CD4-positive, alpha-beta T cell (primary cell): ENCODE measurements at places on chromosomes 1 and 21.

DNA sequence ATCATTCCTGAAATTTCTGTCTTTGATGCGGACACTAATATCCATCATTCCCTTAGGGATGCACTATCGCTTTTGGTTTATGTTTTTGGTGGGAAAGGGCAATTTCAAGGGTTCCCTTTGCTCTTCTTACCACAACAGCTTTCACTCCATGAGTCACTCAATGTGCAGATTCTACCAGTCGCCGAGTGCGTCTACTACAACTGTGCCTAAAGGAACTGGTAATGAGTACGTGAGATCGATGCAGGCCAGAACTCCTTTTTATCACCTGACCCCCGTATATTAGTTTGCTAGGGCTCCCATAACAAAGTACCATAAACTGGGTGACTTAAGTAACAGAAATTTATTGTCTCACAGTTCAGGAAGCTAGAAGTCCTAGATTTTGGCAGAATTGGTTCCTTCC is 27.5 kb upstream of the TMEM54 start:
- no peak overlapping the region for H3K27ac ChIP-seq
- H3K4me3 ChIP-seq, result no peak overlapping the region
- H3K4me1 ChIP-seq, result peaks cover 22% of the 10 kb centered on the region
- peaks cover 26% of the 10 kb centered on the region for H3K27me3 ChIP-seq

DNA sequence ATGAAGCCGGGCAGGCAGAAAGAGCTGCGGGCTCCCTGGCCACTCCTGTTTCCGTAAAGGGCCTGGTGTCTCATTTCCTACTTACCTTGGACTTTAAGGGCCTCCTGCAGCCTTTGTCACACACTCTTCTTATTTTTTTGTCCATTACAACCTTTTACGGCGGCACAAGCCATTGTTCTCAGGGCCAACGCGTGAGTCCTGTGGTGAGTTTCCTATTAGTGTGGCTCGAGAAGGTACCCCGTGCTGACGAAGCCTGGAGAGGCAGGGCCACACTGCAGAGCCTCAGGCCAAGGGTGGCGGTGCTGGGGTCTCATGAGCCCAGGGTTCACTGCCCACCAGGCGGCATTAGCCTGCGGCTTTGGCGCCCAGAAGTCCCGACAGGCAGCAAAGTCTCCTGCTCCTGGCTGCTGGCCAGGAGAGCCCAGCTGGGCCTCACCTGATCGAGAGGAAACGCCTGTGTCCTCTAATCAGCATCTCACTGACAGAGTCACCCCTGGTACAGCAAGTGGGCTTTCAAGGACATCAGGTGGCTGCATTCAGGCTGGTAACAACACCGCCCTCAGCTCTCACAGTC is 62.0 kb downstream of the SIK1 start:
- peaks cover 30% of the 10 kb centered on the region for H3K4me1 ChIP-seq
- DNase-seq, result no peak
- H3K27me3 ChIP-seq, result no peaks in the 10 kb centered on the region
- no peak overlapping the region for H3K27ac ChIP-seq
- no peaks in the 10 kb centered on the region for H3K36me3 ChIP-seq

- no peak overlapping the region for H3K4me3 ChIP-seq
- no peak for DNase-seq
- H3K4me1 ChIP-seq, result no peaks in the 10 kb centered on the region
- H3K27me3 ChIP-seq, result no peaks in the 10 kb centered on the region
These were observed 627.4 kb upstream of the NR5A2 start for GRCh38 chr1:199399996-199400724.

DNA sequence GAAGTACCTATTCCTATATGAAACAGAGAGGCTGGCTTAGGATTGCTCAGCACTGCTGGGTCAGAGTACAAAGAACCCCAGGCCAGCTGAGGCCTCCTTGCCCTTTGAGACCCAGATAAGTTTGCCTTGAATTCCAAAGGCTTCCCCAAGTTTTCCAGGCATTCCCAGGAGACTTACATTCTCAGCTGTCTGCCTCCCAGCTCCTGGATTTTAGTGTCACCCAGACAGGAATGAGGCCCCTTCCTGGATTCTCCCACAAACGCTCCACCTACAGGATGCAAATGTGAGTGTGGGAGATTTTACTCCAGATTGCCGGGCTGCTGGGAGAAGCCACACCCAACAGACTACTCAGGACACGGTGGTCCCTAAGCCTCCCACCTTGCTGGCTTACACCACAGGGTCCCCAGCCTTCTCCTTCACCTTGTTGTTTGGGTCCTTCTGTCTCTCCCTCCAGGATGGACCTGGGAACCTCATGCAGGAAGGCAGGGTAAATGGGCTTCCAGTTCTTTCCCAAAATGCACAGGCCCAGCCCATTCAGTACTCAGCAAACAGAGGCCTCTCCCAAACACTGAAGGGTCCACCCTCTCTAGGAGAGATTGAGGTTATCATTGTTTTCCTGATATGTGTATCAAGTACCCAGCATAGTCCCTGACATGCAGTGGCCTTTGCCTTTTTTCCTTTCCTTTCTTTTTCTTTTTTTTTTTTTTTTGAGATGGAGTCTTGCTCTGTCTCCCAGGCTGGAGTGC is 10.6 kb downstream of the RHBG start:
- no peak overlapping the region for H3K27ac ChIP-seq
- no peaks in the 10 kb centered on the region for H3K27me3 ChIP-seq
- no peaks in the 10 kb centered on the region for H3K4me1 ChIP-seq
- H3K4me3 ChIP-seq, result no peak overlapping the region
- H3K36me3 ChIP-seq, result no peaks in the 10 kb centered on the region
- DNase-seq, result no peak

DNA sequence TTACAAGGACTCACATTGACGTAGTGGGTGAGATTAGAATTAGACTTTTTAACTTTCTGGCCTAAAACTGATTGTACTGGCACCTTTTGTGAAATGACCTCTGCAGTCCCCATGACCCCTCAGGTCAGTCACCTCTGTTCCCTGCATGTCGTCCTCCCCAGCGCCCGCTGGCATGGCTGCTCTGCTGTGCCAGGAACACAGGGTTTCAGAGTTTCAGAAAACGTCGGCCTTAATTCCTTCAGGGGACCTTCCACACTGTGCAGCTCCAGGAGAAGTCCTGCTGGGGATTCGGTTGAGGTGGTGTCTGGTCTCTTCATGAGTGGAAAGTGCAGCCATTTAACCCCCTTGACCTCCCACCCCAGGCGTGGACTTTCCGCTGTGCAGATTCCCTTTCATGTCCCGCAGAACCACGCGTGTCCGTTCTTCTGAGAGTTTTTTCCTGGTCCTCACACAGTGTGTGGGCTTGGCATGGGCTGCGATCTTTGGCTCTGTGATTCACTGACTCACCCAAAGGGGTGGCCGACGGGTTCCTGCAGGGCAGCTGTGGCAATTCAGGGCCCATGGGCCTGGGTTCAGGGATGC is 158.4 kb upstream of the COL6A1 start:
- DNase-seq, result no peak
- peaks cover 30% of the 10 kb centered on the region for H3K4me1 ChIP-seq
- H3K27ac ChIP-seq, result no peak overlapping the region

DNA sequence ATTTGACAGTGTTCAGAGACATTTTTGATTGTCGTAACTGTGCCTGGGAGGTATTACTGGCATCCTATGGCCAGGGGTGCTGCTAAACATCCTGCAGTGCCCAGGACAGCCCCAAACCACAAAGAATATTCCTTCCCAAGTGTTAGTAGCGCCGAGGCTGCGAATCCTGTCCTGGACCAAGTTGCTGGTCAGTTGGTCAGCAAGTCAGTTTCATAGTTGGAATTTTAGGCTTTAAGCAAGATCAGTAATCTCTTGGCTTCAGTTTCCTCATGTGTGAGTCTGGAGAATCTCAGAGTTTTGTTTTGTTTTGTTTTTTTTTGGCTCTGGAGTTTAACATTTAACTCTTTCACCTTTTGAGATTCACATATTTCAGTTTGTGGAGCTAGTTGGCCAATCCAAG is 65.0 kb downstream of the MTR start:
- no peak for DNase-seq
- no peak overlapping the region for H3K27ac ChIP-seq
- no peaks in the 10 kb centered on the region for H3K27me3 ChIP-seq
- peaks cover 86% of the 10 kb centered on the region for H3K36me3 ChIP-seq

- H3K4me3 ChIP-seq, result no peak overlapping the region
- peaks cover 36% of the 10 kb centered on the region for H3K4me1 ChIP-seq
- peak; percentile 73 for DNase-seq
- no peak overlapping the region for H3K27ac ChIP-seq
- no peaks in the 10 kb centered on the region for H3K27me3 ChIP-seq
These were observed 16.8 kb upstream of the ETV3 start for GRCh38 chr1:157154940-157155514.

- no peak overlapping the region for H3K4me3 ChIP-seq
- no peak overlapping the region for H3K27ac ChIP-seq
- no peaks in the 10 kb centered on the region for H3K4me1 ChIP-seq
- H3K27me3 ChIP-seq, result no peaks in the 10 kb centered on the region
These were observed 1.0 kb upstream of the KRTAP13-3 start for GRCh38 chr21:30426731-30427130.

DNA sequence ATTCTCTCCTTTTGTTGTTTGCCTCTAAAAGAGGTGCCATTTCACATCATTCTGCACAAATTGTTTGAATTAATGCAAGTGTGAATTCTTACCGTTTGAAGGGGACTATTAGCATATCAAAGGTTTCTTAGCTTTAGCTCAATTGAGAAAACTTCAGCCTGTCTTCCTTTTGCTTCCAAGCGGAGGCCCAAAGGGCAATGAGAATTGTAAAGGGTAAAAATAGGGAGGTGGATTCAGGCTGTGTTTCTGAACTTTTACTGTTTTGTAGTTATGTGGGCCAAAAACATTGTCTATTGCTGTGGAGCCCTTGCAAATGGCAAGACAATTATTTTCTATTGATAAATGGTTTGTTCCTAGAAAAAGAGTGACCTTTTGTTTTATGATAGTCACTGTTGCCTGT is 3.6 kb downstream of the ADGRL2 start:
- H3K27me3 ChIP-seq, result peaks cover 48% of the 10 kb centered on the region
- H3K4me1 ChIP-seq, result no peaks in the 10 kb centered on the region
- no peak overlapping the region for H3K27ac ChIP-seq
- H3K4me3 ChIP-seq, result no peak overlapping the region

DNA sequence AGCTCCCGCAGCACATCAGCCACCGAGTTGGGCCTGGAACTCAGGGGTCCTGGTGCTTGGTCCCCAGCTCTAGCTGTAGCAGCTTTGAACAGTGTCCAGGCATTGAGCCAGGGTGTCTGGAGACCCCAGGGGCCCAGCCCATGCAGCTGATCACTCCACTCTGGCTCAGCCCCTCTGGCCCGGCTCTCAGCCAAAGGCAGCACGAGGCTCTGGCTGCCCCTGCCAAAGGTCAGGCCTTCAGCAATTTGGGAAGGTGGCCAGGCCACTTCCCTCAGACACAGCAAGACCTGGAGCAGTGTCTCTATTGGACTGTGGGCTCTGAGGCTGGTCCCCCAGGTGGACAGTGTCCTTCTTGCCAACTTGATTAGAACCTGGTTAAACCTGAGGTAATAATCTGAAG is 34.4 kb upstream of the RNF19B start:
- H3K4me3 ChIP-seq, result no peak overlapping the region
- H3K27ac ChIP-seq, result no peak overlapping the region
- no peaks in the 10 kb centered on the region for H3K36me3 ChIP-seq
- no peaks in the 10 kb centered on the region for H3K27me3 ChIP-seq
- DNase-seq, result no peak

DNA sequence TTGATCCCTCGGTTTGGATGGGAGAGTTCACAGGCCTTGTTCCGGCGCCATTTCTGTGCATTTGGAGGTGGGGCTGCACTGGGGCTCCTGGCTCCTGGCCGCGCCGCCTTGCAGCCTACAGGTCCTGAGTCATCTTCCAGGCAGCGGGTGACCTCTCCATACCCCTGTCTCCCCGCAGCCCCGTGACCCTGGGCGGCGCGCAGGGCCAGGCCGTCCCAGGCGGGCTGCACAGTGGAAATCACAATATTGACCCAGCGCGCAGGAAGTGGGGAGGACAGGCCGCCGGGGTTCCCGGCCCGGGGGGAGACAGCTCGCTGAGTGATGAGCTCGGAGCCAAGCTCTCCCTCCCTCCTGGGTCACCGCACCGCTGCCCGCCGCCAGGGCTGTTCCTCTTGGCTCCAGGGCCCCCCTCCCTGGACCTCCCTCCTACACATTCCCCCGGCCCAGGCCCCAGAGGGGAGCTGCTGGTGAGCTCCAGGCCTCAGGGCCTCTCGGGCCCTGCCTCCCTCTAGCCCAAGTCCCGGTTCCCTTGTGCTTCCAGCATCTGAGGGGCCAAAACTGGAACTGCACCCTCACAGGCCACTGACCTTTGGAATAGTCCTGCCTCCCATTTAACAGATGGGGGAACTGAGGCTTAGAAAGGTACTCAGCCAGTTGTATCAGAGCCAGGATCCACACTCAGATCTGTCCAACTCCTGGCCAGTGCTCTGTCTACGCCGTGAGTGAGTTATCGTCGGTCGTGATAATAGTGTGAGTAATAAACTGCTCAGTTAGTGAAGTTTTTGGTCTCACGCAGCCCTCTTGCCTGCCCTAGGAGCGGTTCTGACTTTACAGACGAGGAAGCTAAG is 142.9 kb upstream of the WNT4 start:
- no peaks in the 10 kb centered on the region for H3K4me1 ChIP-seq
- DNase-seq, result no peak
- no peaks in the 10 kb centered on the region for H3K36me3 ChIP-seq
- no peak overlapping the region for H3K4me3 ChIP-seq
- no peaks in the 10 kb centered on the region for H3K27me3 ChIP-seq

- no peaks in the 10 kb centered on the region for H3K4me1 ChIP-seq
- no peaks in the 10 kb centered on the region for H3K36me3 ChIP-seq
- DNase-seq, result no peak
- H3K27ac ChIP-seq, result no peak overlapping the region
- H3K27me3 ChIP-seq, result no peaks in the 10 kb centered on the region
These were observed 182.4 kb downstream of the SMYD3 start for GRCh38 chr1:246324711-246325110.

DNA sequence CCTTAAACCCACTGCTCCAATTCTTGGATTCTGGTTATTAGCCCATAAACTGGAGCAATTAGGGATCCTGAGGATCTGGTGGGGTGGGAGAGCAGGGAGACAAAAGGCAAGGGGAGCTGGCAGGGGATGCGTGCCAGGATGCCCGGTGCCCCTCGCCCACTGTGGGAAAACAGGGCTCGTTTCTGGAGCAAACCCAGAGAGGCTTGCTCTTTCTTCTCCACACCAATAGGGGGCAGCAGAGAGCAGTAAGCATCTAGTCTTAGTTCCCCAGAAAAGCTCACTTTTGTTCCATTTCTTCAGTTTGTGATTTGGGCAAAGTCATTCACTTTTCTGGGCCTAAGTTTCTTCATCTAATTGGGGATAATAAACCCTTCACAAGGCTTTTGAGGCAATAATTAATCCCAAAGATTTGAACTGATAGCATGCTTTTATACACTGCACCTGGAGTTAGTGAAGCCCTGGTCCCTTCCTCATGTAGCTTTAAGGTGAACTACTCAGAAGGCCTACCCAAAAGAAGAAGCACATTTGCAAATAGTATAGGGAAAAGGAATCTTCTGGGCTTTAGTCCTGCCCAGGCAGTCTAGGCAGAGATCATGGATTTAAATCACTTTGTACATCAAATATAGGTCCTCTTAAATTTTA is 160.6 kb upstream of the USP24 start:
- peak; percentile 11 for DNase-seq
- H3K27ac ChIP-seq, result no peak overlapping the region
- peaks cover 4% of the 10 kb centered on the region for H3K4me1 ChIP-seq
- no peaks in the 10 kb centered on the region for H3K27me3 ChIP-seq
- H3K36me3 ChIP-seq, result no peaks in the 10 kb centered on the region
- H3K4me3 ChIP-seq, result no peak overlapping the region

GRCh38 chr1:8303141-8303540 is 14.8 kb upstream of the SLC45A1 start:
- no peak overlapping the region for H3K4me3 ChIP-seq
- no peaks in the 10 kb centered on the region for H3K4me1 ChIP-seq
- H3K36me3 ChIP-seq, result no peaks in the 10 kb centered on the region
- no peak for DNase-seq
- H3K27ac ChIP-seq, result no peak overlapping the region
